ENCODE measurements at places on chromosomes 2 and 18. TPM values are rescaled to one million over a fixed set of nuclear protein-coding genes. Genes with fewer than 3 reads are reported as not detected.

GRCh38 chr2:199812493-199812892 lies 38.5 kb downstream of the FTCDNL1 start:
- no peak overlapping the region for H3K27ac ChIP-seq
- no peak for DNase-seq
- peaks cover 1% of the 10 kb centered on the region for H3K27me3 ChIP-seq
- no peaks in the 10 kb centered on the region for H3K4me1 ChIP-seq
- H3K4me3 ChIP-seq, result no peak overlapping the region

- H3K4me3 ChIP-seq, result no peak overlapping the region
- no peaks in the 10 kb centered on the region for H3K36me3 ChIP-seq
- H3K4me1 ChIP-seq, result no peaks in the 10 kb centered on the region
These were observed 57.3 kb downstream of the MTHFD2 start for GRCh38 chr2:74255660-74256213.

- H3K27ac ChIP-seq, result no peak overlapping the region
- H3K4me1 ChIP-seq, result peaks cover 42% of the 10 kb centered on the region
- H3K36me3 ChIP-seq, result peaks cover 61% of the 10 kb centered on the region
- no peak overlapping the region for H3K4me3 ChIP-seq
- H3K27me3 ChIP-seq, result no peaks in the 10 kb centered on the region
- no peak for DNase-seq
These were observed 4.7 kb downstream of the ASB1 start for GRCh38 chr2:238431456-238431855.

DNA sequence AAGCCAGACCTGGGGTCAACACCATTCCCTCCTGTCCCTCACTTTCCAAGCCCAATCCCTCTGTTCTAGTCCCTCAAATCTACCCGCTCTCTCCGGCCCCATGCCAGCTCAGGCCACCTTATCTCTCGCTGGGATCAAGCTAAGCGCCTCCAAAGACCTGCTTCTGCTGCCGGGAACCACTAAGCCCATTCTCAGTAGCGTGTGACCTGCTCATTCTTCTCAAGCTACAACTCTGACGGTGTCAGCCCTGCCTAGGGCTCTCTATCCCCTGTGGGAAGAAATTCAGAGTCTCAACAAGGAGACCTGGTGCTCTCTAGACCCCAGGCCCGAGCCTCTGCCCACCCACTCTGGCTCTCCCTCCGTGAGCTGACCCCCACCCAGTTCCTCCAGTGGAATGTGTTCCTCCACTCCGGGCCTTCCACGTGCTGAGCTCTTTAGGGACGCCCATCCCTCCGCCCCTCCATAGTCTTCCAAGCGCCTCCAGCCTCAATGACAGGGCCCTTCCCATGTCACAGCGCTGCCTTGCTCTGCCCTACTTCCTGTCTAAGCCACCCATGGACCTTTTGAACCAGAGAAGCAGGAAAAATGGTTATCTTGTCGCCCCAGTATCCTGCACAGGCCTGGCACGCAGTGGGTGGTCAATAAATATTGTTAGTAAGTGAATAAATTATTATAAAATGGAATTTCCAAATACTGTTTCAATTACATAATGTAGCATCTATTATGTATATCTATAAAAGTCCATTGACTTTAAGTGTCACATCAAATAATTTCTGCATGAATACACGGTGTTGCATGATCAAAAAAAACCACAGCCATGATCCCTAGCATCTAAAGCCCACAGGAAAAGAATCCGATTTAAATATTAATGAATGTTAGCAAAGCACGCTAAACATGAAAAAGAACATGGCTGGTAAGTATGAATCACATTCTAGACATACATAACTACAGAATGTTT lies 127.6 kb downstream of the ZNF516 start:
- H3K4me1 ChIP-seq, result peaks cover 13% of the 10 kb centered on the region
- H3K4me3 ChIP-seq, result no peak overlapping the region
- DNase-seq, result no peak
- H3K27me3 ChIP-seq, result no peaks in the 10 kb centered on the region

DNA sequence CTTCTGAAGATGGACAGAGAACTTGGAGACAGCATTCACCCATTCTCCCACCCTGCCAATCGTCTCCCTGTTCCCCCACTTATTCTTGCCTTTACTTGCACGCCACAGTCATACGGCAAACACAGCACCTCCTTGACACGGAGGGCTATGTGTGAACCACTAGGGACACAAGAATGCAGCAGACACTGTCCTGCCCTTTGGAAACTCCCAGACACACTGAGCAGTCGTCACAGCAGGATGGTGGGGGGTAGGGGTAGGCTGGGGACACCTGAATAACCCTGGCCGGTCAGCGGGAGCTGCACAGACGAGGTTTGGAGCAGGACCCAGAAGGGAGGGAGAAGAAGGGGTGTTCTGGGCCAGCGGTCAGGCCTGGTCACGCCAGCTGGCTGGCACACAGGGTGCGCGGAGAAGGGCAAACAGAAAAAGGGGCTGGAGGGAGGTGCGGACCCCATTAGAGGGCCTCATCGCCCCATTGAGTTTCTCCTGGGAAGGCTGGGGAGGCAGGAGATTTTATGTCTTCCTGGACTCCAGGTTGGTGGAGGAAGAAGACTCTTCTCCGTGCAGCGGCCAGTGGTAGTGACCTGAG lies 40.0 kb upstream of the FOSL2 start:
- H3K36me3 ChIP-seq, result no peaks in the 10 kb centered on the region
- H3K4me3 ChIP-seq, result no peak overlapping the region
- H3K4me1 ChIP-seq, result peaks cover 33% of the 10 kb centered on the region
- H3K27ac ChIP-seq, result no peak overlapping the region

- no peaks in the 10 kb centered on the region for H3K36me3 ChIP-seq
- no peaks in the 10 kb centered on the region for H3K4me1 ChIP-seq
- no peak for DNase-seq
- H3K4me3 ChIP-seq, result no peak overlapping the region
- peaks cover 5% of the 10 kb centered on the region for H3K27me3 ChIP-seq
These were observed 94.5 kb upstream of the LMAN1 start for GRCh38 chr18:59453468-59453961.

DNA sequence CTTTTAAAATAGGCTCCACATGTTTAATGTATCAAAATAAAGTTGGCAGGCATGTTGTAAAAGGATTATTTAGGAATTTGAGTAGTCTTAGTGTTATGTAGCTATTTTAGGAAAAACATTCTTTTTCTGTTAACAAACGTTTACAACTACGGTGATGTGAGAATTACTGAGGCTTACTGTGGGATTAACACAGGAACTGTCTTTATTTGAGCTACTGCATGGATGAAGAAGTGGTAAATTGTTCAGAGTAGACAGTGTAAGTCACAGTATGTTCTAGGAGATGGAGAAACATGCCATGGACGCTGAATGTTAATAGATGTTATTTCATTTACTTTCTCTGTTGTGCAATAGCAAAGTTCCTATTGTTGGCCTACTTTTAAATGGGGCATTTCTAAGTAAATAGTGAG lies 1.6 kb downstream of the PPM1B start:
- no peaks in the 10 kb centered on the region for H3K27me3 ChIP-seq
- no peak for DNase-seq
- peak overlapping the region; percentile 96 for H3K4me3 ChIP-seq
- peak overlapping the region; percentile 98 for H3K27ac ChIP-seq
- H3K4me1 ChIP-seq, result peaks cover 38% of the 10 kb centered on the region
- H3K36me3 ChIP-seq, result peaks cover 26% of the 10 kb centered on the region

DNA sequence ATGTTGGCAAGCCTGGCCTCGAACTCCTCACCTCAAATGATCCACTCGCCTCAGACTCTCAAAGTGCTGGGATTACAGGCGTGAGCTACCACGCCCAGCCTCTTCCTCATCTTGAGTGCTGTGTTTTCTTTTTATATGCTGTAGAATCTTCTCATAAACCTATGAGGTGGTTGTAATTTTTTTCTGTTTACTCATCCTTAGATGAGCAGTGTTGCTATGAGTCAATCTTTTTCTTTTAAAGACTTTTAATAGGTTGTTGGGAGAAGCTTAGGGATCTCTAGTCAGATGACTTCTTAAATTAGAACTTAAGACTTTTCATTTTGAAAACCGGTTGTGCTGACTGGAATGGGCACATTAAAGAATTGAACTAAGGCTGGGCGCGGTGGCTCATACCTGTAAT lies 8.7 kb upstream of the AAK1 start:
- peaks cover 50% of the 10 kb centered on the region for H3K4me1 ChIP-seq
- no peaks in the 10 kb centered on the region for H3K27me3 ChIP-seq
- peak overlapping the region; percentile 73 for H3K27ac ChIP-seq
- peaks cover 4% of the 10 kb centered on the region for H3K36me3 ChIP-seq
- no peak overlapping the region for H3K4me3 ChIP-seq

DNA sequence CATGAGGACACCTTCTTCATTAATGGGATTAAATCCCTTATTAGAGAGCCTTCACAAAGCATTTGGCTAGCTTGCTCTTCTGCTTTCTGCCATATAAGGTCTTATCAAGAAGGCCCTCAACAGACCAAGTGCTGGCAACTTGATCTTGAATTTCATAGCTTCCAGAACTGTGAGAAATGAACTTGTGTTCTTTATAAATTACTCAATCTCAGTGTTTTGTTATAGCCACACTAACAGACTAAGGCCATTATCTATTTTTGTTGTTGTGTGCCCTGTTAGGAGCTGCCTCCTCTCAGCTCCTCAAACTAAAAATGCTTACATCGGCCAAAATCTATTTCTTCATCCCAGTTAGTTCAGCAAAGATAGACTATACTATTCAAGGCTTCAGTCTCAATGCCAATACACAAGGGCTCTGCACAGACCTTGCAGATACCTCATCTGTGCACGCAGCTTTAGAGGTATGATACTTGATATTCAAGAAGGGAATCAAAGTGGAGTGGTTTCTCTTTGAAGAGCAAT lies 182.9 kb downstream of the GPD2 start:
- no peaks in the 10 kb centered on the region for H3K36me3 ChIP-seq
- H3K27me3 ChIP-seq, result peaks cover 11% of the 10 kb centered on the region
- H3K27ac ChIP-seq, result no peak overlapping the region
- H3K4me3 ChIP-seq, result no peak overlapping the region

GRCh38 chr2:48496849-48497248 lies 33.1 kb upstream of the STON1 start:
- H3K27ac ChIP-seq, result no peak overlapping the region
- peaks cover 58% of the 10 kb centered on the region for H3K36me3 ChIP-seq
- H3K27me3 ChIP-seq, result no peaks in the 10 kb centered on the region
- no peaks in the 10 kb centered on the region for H3K4me1 ChIP-seq
- DNase-seq, result no peak

GRCh38 chr18:79458131-79458838 lies 62.6 kb downstream of the NFATC1 start:
- DNase-seq, result no peak
- no peaks in the 10 kb centered on the region for H3K27me3 ChIP-seq
- H3K27ac ChIP-seq, result no peak overlapping the region
- H3K4me3 ChIP-seq, result no peak overlapping the region
- no peaks in the 10 kb centered on the region for H3K36me3 ChIP-seq
- peaks cover 8% of the 10 kb centered on the region for H3K4me1 ChIP-seq

- H3K4me3 ChIP-seq, result no peak overlapping the region
- no peak for DNase-seq
- no peaks in the 10 kb centered on the region for H3K4me1 ChIP-seq
- H3K36me3 ChIP-seq, result peaks cover 14% of the 10 kb centered on the region
- H3K27ac ChIP-seq, result no peak overlapping the region
These were observed 190.5 kb downstream of the LDLRAD4 start for GRCh38 chr18:13409026-13409425.

Gene CXCR2
- not detected for total RNA-seq

Gene XIRP2
- not detected for total RNA-seq

Gene SERPINB7
- not detected for total RNA-seq

Gene MC5R
- total RNA-seq, result not detected

Gene RBM44
- total RNA-seq, result 0.73 TPM

Gene RTP5
- not detected for total RNA-seq

Gene RAPGEF4
- 0.63 TPM for total RNA-seq

Gene STK36
- 15.2 TPM for total RNA-seq

All from activated CD8-positive, alpha-beta T cell treated with anti-CD3 and anti-CD28 coated beads, Interleukin-2, amount 10 ng/mL, durations not matched to agents 7 days and 5 days (primary cell).